ENCODE measurements at places on chromosomes 6 and 20. TPM values are rescaled to one million over a fixed set of nuclear protein-coding genes. Genes with fewer than 3 reads are reported as not detected.

GRCh38 chr20:17169585-17170136 is 57.2 kb upstream of the PCSK2 start:
- no peaks in the 10 kb centered on the region for H3K36me3 ChIP-seq
- no peak overlapping the region for H3K27ac ChIP-seq
- DNase-seq: no peak
- no peak overlapping the region for H3K4me3 ChIP-seq
- no peaks in the 10 kb centered on the region for H3K4me1 ChIP-seq

DNA sequence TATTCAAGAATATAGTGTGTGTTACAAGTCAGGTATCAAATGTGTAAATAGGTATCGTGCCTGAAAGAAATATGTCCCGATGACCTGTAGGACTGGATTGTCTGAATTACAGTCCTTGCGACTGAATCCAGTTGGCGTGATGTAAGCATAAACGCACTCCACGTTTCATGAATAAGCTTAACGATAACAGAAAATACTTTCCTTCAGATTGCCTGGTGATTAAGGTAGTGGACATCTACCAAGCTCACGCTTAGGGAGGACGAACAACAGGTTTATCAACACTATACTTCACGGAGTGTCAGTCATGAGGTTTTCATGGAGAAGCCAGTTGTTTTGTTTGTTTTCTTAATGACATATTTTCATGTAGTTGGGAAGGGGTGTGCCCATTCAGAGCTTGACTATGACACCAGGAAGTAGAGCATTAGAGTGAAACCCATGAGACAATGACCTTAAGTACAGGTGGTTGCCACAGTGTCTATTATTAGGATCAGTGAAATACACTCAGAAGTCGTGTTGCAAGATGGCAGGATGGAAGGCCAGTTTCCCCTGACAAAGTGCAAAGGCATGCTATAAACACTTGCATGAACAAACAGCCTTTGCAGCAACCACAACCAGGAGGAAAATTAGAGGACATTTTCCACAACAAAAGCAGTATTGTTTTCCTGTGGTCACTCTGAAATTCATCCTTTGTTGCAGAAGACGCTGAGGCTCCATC is 305.8 kb upstream of the PRDM1 start:
- no peaks in the 10 kb centered on the region for H3K36me3 ChIP-seq
- H3K4me3 ChIP-seq: no peak overlapping the region
- no peak for DNase-seq
- no peaks in the 10 kb centered on the region for H3K4me1 ChIP-seq
- H3K27ac ChIP-seq: no peak overlapping the region

DNA sequence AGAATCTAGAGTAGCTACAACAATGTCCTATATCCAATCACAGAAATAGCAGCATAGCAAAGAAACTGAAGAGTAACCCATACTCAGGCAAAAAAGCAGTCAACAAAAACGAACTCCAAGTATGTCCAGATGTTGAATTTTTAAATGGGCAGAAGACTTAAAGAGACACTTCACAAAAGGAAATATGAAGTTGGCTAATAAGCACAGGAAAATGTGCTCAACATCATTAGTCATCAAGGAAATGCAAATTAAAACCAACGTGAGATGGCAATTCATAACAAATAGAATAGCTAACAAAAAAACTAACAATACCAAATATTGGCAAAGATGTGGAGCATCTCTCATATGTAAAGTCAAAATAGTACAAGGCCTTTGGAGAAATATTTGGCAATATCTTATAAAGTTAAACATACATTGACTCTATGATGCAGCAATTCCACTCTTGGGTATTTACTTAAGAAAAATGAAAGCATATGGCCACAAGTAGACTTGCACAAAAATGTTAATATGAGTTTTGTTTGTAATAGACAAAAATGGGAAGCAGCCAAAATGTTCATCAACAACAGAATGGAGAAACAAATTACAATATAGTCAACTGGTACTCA is 37.7 kb downstream of the FRK start:
- H3K27me3 ChIP-seq: no peaks in the 10 kb centered on the region
- H3K27ac ChIP-seq: no peak overlapping the region
- DNase-seq: no peak
- H3K36me3 ChIP-seq: no peaks in the 10 kb centered on the region
- H3K4me3 ChIP-seq: no peak overlapping the region

Gene GINS1
- polyA plus RNA-seq: 8.9 TPM

- no peak overlapping the region for H3K4me3 ChIP-seq
- no peak overlapping the region for H3K27ac ChIP-seq
- H3K36me3 ChIP-seq: no peaks in the 10 kb centered on the region
- DNase-seq: no peak
These were observed 14.2 kb downstream of the EBF4 start for GRCh38 chr20:2706688-2707352.

Data from large intestine (tissue), 12 donors.